Temporal lobe (tissue), 4 donors: ENCODE measurements at places on chromosomes 7 and 10. TPM values are rescaled to one million over a fixed set of nuclear protein-coding genes. Genes with fewer than 3 reads are reported as not detected.

The LIPF gene
- total RNA-seq = 3.4 TPM

The MYH16 gene
- total RNA-seq = not detected

The PRSS37 gene
- total RNA-seq = not detected

The RAB19 gene
- not detected for total RNA-seq

The OR2A5 gene
- not detected for total RNA-seq

The COL17A1 gene
- total RNA-seq = 0.25 TPM

The NRG3 gene
- total RNA-seq = 14.0 TPM

The FAM25A gene
- not detected for total RNA-seq

The GDF2 gene
- total RNA-seq = not detected

The NPC1L1 gene
- not detected for total RNA-seq

The PRPS1L1 gene
- not detected for total RNA-seq

The XRCC2 gene
- 2.2 TPM for total RNA-seq

The NEBL gene
- 43.0 TPM for total RNA-seq

The FEZF1 gene
- 0.25 TPM for total RNA-seq

The TBC1D12 gene
- total RNA-seq = 41.8 TPM

The PYROXD2 gene
- 0.98 TPM for total RNA-seq

The IGFBP3 gene
- 5.2 TPM for total RNA-seq

The STAMBPL1 gene
- total RNA-seq = 6.6 TPM

The PCLO gene
- total RNA-seq = 66.4 TPM

The CDC14C gene
- not detected for total RNA-seq

The TSPAN15 gene
- 3.7 TPM for total RNA-seq

The PRSS1 gene
- not detected for total RNA-seq

The SDK1 gene
- 30.7 TPM for total RNA-seq

The BZW2 gene
- total RNA-seq = 85.6 TPM

The IDI2 gene
- not detected for total RNA-seq

The EN2 gene
- not detected for total RNA-seq

The FERD3L gene
- total RNA-seq = not detected

The RTKN2 gene
- 3.7 TPM for total RNA-seq

The LAMTOR4 gene
- total RNA-seq = 44.0 TPM

The MICALL2 gene
- 4.7 TPM for total RNA-seq

The LHFPL3 gene
- total RNA-seq = 19.9 TPM

The PAPSS2 gene
- total RNA-seq = 3.0 TPM

The TMEM176B gene
- total RNA-seq = 1.2 TPM
